ENCODE measurements at places on chromosomes 12 and 14. TPM values are rescaled to one million over a fixed set of nuclear protein-coding genes. Genes with fewer than 3 reads are reported as not detected.
A peak's percentile ranks its signal among the peaks of the same experiment; 100 is the strongest.

AQP6 gene
- 0.17 TPM for total RNA-seq

DNA sequence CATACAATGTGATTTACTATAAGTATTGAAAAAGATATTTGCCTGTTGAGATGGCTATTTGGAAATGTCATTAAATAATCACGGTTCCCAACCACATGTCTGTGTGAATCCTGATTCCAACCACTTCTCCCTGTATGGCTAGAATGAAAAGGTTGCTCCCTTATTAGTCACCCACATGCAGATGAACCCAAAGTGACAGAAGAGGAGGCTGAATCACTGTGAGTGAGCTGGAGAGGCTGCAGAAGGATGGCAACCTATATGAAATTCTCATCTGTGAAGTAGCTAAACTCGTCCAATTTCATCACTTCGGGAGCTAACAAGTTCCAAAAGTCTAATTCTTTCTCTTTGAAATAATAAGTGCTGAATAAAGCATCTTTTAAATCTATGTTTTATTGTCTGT, 300.5 kb downstream of the PRKD1 start:
- peak; percentile 39 for DNase-seq

DNA sequence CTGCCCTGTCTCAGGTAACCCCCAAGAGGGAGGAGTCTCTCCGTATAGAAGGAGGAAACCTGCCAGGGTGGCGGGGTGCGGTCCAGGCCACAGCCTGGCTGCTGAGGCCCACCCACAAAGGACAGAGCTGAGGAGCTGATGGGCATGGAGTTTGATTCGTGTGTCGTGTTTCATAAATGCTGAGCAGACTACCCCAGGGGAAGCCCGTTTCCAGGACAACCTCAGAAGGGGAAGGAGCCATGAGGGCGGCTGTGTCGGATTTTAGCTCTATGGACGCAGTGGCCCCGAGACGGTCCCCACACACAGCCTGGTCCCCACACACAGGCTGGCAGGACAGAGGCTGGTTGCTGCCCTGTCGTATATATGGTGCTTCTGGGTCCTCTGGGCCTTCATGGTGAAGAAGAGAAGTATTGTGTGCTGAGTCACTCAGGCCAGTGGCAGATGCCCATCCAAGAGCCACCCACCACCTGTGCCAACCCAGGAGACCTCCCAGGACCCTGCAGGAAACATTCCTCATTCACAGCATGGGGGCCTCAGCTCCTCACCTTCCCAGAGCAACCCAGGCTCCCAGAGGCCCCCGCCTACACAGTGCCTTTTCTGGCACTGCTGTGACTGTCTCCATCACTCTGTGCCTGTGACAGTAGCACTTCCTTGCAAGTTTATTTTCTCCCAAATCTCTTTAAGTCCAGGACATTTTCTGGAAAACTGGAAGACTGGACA, 63.1 kb upstream of the RIN3 start:
- no peak for DNase-seq

- DNase-seq = no peak
Measured at GRCh38 chr12:105980533-105980932, 158.2 kb downstream of the NUAK1 start.

RTL1 gene
- not detected for total RNA-seq

GUCY2C gene
- total RNA-seq = not detected

- no peak for DNase-seq
Measured at GRCh38 chr14:74988131-74988530, 14.6 kb upstream of the EIF2B2 start.

DNA sequence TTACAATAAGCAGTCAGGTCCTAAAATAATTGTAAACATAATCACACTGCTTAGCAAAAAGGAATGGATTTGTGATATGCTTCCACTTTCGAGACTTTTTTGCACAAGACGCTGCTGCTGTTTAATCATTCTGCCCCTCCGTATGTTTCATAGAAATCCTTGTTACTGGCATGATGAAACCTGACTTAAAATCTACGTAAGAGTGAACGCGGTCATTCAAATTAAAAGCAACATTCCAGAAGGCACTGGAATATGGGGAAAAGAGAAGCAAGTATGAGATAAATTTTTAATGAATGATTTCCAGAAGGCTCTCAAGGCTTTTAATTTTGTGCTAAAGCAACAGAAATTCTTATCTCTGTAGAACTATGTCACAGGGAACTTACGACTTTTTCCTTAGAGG, 1.1 kb downstream of the CNIH1 start:
- DNase-seq = peak; percentile 73

Measured in fibroblast of lung (primary cell).